ENCODE measurements at places on chromosomes 3 and 15. TPM values are rescaled to one million over a fixed set of nuclear protein-coding genes. Genes with fewer than 3 reads are reported as not detected.

DNA sequence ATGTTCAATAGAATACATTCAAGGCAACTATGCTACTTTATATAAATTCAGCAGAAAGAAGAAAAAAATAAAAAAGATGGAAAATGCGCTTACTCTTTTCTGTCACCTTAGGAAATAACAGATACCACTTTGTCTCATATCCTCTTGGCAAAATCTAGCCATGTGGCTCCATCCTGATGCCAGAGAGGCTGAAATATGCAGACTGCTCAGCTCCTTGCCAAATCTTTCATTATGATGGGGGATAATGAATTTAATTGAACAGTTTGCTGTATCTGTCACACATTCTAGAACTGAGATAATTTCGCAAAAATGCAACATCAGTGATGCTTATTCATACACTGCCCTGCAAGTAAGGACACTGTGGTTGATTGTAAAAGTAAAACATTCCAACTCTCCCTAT, 1081.5 kb downstream of the PLOD2 start:
- no peaks in the 10 kb centered on the region for H3K27me3 ChIP-seq
- no peaks in the 10 kb centered on the region for H3K36me3 ChIP-seq
- no peak overlapping the region for H3K27ac ChIP-seq
- no peak overlapping the region for H3K4me3 ChIP-seq

Gene ANP32A
- total RNA-seq, result 263 TPM

- H3K36me3 ChIP-seq, result no peaks in the 10 kb centered on the region
- no peaks in the 10 kb centered on the region for H3K27me3 ChIP-seq
- no peak overlapping the region for H3K4me3 ChIP-seq
- H3K4me1 ChIP-seq, result no peaks in the 10 kb centered on the region
- no peak overlapping the region for H3K27ac ChIP-seq
Observed at GRCh38 chr3:171535133-171535532, 74.9 kb upstream of the TNIK start.

- H3K27ac ChIP-seq, result no peak overlapping the region
- peaks cover 29% of the 10 kb centered on the region for H3K36me3 ChIP-seq
- no peak overlapping the region for H3K4me3 ChIP-seq
Observed at GRCh38 chr15:29788433-29789034, 33.7 kb downstream of the TJP1 start.
